CD4-positive, alpha-beta T cell treated with Interleukin-10 for 1 hour (primary cell): ENCODE measurements at places on chromosomes 3 and 15.

DNA sequence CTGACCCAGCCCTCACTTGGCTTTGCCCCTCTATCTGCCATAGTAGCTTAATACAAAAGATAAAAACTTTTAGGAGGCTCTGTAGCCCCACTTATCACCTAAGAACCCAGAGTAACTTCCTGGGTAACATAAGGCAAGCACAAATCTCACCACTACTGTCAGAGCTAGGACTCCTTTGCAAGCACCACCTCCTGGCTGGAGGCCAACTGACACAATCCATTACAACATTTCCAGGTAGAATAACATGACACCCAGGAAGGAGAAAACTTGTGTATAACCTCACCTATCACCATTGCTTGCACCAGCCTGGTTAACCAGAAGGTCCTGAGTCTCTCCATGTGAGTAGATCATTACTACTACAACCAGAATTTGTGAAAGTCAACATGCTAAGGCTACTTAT, 230.0 kb downstream of the TUSC7 start:
- DNase-seq = no peak

GRCh38 chr3:38311941-38312340, 29.8 kb downstream of the SLC22A14 start:
- DNase-seq = no peak

GRCh38 chr3:15815696-15816095, 17.9 kb upstream of the ANKRD28 start:
- peak; percentile 58 for DNase-seq

DNA sequence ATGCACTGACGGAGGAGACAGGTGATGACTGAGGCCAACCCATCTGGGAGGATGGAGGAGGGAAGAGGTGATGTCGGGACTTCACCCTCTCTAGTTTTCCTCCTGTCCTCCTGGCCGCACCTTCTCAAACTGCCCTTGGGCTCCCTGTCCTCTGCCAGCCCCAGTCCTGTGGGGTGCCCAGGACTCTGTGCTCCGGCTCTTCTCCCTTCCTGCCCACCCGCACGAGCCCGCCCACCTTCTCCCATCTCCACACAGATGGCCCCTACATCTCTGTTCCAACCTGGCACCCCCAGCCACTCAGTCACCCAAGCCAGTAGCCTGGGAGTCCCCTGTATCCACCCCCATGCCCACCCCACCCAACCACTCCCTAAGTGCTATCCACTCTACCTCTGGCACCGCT, 206.7 kb upstream of the LINGO1 start:
- DNase-seq = no peak

- no peak for DNase-seq
Observed at GRCh38 chr3:12300137-12300536, 11.3 kb downstream of the PPARG start.

- DNase-seq = no peak
Observed at GRCh38 chr3:105647047-105647446, 221.8 kb downstream of the CBLB start.
